Glomerular endothelial cell (primary cell): ENCODE measurements at places on chromosomes 7 and 10. TPM values are rescaled to one million over a fixed set of nuclear protein-coding genes. Genes with fewer than 3 reads are reported as not detected.

Gene HTR5A
- total RNA-seq: not detected in 2 replicates

Gene GPER1
- total RNA-seq: 1.4 and 1.8 TPM in 2 replicates

Gene DOCK1
- total RNA-seq: 53.8 and 90.4 TPM in 2 replicates

Gene SLC26A3
- total RNA-seq: not detected in 2 replicates

Gene OPN1SW
- total RNA-seq: not detected in 2 replicates

DNA sequence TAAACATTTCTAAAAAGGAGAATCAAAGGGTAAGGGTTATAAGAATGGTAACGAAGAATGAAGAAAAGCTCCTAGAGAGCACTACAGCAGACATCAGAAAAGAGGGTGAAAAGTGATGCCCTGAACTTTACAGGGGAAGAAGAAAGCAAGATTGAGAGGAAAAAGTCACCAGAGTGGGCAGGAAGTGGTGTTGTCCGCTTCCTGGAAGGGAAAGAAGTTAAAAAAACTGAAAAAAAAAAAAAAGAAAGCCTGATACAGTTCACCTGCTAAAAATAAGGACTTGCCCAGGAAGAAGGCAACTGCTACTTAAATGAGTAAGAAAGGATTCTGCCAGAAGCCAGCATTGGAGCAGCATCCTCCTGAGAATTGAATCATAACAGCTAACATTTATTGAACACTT, 330.1 kb upstream of the PHF14 start:
- no peak for DNase-seq

GRCh38 chr7:85185424-85186082, 1.3 kb downstream of the SEMA3D start:
- DNase-seq: no peak

DNA sequence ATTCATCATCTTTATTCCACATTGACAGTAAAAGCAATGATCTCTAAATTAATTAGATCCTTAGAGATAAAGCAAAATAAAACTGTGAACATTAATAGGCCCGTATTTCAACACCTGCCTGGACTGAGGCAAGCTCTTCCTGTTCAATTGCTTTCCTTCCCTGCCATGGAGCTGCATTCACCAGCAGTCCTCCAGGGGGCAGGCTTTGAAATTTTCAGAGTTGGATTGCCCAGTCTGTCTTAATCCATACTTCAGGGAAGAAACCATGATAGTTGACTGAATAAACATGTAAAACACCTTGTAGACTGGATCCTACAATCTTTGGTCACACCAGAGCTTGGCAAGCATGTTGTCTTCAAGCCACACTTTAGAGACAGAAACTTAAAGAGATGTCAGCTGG, 936.6 kb downstream of the NRG3 start:
- DNase-seq: no peak

GRCh38 chr10:96556003-96556402, 30.8 kb downstream of the TM9SF3 start:
- DNase-seq: no peak

DNA sequence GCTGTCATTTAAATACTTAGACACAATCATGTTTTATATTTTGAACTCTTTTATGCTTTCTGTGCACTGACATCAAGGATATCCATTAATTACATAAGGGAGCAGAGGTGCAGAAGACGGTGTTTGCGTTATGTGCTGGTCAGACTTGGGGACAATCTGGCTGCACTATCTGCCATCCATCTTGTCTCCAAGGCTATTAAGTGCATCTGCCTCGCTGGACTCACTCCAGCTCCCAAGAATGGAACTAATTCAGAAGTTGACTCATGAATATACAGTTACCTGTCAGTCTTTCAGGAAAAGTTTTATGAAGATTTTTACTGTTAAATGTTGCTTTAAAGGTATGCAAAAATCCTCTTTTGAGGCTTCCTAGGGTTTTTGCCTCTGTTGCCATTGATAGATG, 391.0 kb downstream of the SUGCT start:
- DNase-seq: no peak

- DNase-seq: no peak
These were observed 224.6 kb upstream of the NRP1 start for GRCh38 chr10:33559105-33559504.

- no peak for DNase-seq
These were observed 153.2 kb downstream of the NRBF2 start for GRCh38 chr10:63286340-63286739.

DNA sequence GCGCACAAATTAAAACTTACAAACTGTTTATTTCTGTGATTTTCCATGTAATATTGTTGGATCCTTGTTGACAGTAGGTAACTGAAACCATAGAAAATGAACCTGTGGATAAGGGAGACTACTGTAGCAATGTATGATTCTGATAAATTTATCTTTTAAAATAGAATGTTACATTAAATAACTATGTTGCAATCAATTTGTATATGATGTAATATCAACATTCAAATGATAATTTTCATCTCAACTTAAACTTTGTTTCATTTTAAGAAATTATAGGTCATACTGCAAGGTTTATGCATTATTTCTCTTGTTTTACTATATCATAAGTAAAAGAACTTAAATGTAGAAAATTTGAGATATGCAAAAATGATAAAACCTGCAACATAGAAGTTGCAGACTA, 718.0 kb upstream of the MBL2 start:
- no peak for DNase-seq

DNA sequence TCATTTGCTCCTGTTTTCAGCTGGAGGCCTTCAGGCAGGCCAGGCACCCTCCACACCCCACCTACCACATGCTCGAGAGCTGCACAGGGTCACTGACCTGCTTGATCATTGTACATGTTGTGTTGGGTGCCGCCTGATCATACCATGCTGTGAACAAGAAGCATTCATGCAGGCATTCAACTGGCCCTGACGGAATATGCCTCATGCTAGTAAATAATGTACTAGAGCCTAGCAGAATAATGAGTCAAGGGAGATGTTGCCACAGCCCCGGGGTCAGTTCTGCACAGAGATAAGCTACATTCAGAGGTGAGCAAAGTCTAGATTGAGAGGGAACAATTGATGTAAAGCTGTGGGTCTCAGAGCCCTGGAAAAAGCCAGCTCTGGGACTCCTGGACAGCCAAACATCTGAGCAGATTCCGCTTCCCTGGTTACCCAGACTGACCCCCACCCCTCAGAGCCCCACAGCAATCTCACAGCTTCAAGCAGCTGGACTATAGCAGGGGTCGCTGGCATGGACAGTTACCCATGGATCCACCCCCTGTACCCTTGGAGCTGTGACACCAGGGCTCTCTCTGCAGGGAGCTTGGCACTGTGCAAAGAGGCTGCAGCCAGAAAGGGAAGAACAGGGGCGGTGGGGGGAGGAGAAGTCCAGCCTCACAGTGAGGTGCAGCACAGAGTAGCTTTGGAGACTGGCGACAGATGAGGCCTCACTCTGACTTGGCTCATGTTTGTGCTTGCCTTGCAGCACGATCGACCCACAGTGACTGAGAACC, 86.6 kb downstream of the FRMPD2 start:
- DNase-seq: no peak

DNA sequence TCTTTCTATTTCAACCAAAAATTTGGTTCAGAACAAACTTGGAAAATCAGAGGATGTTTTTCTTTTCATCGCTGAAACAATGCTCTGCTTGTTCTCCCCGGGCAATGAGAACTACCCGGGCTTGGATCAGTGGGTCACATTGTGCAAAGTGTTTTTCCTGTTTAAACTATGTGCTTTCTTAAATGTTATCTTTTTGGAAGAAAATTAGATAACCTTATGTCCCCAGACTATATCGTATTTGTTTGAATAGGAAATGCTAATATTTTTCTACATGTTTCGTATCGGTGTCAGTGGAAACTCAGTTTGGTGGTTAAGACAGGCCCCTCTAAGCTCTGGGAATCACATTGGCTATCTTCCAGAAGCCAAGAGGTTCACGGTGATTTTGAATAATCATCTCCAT, 319.5 kb upstream of the NFE2L3 start:
- no peak for DNase-seq

DNA sequence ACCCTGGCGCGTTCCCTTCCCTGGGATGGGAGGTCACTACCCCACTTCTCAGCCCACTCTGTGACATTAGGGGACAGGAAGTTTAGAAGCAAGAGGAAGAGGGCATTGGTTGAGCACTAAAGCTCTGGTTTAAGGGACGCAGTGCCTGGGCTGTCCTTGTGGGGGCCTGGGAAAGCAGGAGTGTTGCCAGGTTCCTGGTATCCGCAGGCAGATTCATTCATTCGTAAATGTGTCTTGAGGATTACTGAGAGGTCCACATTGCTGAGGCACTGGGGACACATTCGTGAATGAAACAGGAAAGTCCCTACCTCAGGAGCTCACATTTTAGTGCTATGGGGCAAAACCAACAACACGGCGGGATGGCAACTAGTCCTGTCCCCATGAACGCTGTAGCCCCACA, 69.4 kb downstream of the COL13A1 start:
- DNase-seq: no peak

- no peak for DNase-seq
These were observed 64.8 kb downstream of the RBM20 start for GRCh38 chr10:110708776-110709443.

DNA sequence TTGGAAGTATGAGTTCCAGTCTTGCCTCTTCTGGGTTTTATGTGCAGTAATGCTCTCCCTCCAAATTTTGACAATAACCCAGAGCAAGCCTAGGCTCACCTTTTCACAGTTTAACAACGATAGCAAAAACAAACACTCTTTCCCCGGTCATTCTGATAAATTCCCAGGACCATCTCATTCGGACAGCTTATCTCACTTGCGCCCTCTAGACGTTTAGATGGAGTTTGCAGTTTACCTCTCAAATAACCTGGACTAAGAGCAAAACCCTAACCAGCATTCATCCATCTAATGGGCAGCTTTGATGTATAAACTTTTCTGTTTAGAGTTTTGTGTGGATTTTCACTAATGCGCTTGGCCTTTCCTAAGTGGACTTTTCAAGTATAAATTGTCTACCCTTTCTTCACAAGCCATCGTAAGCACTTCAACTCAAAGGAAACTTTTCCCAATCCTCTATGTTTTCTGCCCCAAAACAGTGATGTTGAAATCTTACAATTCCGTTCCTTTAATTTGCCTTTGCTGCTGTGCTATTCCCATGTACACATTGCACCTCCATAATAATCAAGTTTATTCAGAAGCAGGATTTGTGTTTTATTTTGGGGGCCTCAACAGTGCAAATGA, 114.9 kb downstream of the HDAC9 start:
- DNase-seq: peak; percentile 10

DNA sequence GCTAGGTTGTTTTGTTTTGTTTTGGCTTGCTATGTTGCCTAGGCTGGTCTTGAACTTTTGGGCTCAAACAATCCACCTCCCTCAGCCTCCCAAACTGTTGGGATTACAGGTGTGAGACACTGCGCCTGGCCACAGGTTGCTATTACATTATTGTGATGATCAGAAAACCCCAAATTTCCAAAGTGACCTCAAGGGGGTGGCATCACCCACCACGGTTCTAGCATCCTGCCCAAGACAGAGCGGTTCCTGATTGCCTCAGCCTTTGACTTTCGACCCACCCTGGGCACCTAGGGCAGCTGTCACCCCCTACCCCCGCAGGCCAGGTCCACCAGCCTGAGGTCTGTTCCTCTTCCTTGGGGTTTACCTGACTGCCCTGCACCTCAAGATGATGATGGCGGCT, 28.4 kb downstream of the SBDS start:
- no peak for DNase-seq

- no peak for DNase-seq
These were observed 68.5 kb upstream of the EEPD1 start for GRCh38 chr7:36084485-36085091.
